Right renal cortex interstitium (tissue), 3 donors: ENCODE measurements at places on chromosomes 12 and 14.

GRCh38 chr14:68335312-68335711 is 457.6 kb downstream of the ZFP36L1 start:
- no peak for DNase-seq

DNA sequence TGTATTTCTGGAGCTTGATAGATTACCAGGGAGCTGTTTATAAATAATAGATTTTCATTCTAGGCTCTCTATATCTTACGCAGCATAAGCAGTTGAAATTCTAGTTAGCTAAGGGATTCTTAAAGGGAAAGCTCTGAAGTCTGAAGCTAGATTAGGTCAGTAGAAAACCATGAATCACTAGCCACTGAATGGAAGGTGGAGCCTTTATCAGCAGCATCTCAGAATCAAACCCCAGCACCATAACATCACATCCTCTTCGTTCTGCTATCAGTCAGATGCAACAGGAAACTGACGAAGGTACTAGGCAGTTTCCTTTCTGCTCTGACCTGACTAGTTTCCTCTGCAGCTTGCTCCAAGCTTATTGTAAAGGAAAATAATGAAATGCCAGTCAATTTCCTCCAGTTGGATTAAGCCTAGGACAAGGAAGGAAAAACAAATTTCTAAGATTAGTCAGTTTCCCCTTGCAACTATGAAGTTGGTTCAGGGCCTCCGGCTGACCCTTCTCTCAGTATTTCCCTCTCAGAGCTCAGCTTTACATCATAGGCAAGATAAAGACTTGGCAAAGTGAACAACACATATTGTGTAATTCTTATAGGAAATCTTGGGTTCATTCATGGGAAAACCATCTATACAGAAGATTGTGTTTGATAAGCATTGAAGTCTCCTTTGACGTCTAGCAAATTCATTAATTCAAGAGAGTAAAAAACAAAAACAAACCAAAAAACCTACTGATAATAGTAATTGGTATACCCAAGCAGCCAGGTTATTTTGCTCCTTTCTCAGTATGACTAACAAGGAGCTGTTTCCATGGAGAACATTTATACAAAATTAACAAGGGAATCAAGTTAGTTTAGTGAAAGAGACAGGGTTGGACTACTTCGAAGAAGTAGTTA is 43.4 kb upstream of the CFAP54 start:
- DNase-seq, result no peak

- DNase-seq, result no peak
Observed at GRCh38 chr12:44497044-44497443, 379.1 kb downstream of the NELL2 start.

GRCh38 chr14:103250874-103251273 is 83.2 kb upstream of the EIF5 start:
- no peak for DNase-seq

DNA sequence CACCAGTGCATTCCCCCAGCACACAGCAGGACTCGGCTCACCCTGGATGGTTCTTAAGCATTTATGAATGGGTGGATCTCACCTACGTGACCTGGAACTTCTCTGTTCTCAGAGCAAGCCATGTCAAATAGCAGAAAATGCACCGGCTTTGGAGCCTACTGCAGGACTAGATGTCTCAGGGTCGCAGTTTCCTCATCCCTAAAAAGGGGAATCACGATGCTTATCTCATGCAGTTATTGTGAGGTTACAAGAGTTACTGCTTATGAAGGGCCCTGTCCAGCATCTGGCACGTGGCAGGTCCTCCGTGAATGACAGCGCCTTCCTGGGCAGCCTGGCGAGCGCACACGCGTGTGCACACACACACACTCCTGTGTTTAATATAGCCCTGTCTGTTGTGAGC is 128.5 kb downstream of the ETV6 start:
- DNase-seq, result no peak

DNA sequence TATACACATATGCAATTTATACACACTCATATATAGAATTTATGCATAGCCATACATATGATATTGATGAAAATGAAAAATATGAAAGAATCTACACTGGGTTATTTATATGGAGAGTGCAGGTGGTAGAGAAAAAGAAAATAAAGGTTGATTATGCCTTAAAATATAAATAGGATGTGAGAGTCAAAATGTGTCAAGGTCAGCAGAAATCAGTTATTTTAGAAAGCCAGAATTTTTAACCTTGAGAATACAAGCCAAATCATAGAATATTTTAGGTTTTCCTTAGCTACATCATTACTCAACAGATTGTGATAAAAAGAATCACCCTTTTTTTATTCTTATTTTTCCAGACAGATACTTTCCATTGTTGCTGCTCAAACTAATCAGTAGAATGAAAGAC is 146.2 kb downstream of the SLC6A15 start:
- DNase-seq, result no peak

- no peak for DNase-seq
Observed at GRCh38 chr14:72560889-72561493, 332.9 kb downstream of the DPF3 start.

DNA sequence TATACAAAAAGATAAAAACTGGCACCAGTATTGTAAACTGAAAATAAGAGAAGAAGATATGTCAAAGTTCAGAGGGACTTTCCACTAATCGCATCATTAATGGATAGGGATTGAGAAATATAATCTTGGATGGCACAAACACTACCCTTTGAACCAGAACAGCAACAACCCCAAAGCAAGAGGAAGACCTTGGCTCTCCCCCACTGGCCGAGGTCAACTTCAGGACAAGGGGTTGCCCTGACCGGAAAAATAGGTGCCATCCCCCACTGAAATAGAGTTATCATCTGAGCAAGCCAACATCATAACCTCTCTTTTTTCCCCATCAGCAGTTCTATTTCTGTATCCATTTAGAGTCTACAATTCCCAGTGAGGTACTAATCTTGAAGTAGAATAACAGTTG is 72.4 kb upstream of the PCED1B start:
- no peak for DNase-seq

DNA sequence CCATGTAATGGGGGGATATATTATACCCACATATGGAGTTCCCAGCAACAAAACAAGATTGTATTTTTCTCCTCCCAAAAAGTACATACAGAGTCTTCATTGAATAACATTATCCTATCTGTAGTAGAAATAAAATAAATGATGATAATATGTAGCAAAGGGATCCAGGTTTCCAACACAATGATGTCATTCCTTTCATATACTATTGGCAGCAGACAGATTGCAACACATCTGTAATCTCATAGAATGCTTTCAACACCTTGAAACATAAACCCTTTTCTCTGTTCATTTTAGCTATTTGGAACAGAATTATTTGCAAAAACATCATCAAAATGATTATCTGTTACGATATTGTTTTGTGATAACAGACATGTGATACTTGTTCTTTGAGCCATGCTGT is 317.6 kb downstream of the DPF3 start:
- DNase-seq, result no peak

DNA sequence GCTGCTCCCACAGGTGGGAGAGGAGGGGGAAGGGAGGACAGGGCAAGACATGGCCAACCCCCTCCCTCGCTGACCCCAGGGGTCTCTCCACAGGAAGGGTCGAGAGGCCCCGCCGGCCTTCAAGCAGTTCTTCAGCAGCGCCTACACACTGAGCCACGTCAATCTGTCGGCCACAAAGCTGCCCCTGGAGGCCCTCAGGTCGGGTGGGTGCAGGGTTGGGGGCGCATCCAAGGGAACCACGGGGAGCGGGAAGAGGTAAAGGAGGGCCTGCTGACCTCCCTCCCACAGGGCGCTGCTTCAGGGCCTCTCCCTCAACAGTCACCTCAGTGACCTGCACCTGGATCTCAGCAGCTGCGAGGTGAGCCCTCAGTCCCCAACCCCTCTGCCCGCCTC is 6.1 kb downstream of the CARMIL3 start:
- no peak for DNase-seq

- no peak for DNase-seq
Observed at GRCh38 chr14:94041551-94042346, 15.6 kb downstream of the OTUB2 start.

GRCh38 chr14:102189874-102190273 is 50.2 kb downstream of the WDR20 start:
- no peak for DNase-seq

- no peak for DNase-seq
Observed at GRCh38 chr12:56678852-56679251, 9.2 kb downstream of the PTGES3 start.

DNA sequence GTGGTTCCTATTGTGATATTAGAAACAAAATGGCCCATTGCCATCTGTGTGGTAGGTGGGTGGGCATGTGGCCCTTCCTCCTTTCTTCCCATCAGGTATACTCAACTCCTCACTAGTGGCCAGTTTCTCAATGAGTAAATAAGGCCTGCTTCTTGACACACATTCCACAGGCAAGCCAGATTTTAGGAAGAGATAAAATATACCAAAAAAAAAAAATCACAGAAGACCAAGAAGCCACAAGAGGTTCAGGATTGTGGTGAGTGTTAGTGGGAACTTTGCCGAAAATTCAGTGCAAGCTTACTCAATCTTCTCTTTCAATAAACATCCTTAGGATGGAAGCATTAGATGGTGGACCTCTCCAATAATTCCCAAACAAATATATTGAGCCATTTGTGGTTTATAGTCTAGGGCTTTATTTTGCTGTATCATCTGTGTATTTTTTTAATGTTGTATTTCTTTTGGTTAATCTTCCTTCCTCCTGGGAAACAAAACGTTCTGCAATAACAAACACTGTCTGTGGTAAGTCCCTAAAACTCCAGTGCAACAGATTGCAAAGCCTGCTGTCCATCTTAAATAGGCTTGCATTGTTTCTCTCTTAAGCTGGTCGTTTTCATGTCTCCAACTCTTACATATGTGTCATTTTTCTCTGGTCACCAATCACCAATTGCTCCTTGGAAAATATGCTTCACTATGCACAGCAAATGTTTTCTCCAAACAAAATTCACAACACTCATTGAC is 289.9 kb upstream of the KITLG start:
- no peak for DNase-seq

- no peak for DNase-seq
Observed at GRCh38 chr12:75389061-75389460, 1.8 kb upstream of the GLIPR1L2 start.

- peak; percentile 85 for DNase-seq
Observed at GRCh38 chr12:53324779-53325510, 3.5 kb upstream of the AAAS start.

DNA sequence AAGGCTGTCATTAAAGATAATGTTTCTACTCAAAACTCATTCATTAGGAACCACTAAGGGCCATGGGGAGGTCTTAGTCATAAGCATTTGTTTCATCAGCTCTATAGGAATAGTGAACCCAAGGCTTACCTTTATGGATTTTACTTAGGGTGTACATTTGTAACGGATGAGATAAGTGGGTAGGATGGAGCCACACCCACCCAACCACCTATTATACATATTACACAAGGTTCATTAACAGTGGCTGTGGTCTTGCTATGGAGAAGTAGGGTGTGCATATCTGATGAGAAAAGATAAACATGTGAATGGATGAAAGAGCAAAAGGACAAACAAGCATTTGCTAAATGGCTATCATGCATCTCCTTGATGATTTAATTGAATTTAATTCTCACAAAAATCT is 39.6 kb upstream of the ITPR2 start:
- no peak for DNase-seq

DNA sequence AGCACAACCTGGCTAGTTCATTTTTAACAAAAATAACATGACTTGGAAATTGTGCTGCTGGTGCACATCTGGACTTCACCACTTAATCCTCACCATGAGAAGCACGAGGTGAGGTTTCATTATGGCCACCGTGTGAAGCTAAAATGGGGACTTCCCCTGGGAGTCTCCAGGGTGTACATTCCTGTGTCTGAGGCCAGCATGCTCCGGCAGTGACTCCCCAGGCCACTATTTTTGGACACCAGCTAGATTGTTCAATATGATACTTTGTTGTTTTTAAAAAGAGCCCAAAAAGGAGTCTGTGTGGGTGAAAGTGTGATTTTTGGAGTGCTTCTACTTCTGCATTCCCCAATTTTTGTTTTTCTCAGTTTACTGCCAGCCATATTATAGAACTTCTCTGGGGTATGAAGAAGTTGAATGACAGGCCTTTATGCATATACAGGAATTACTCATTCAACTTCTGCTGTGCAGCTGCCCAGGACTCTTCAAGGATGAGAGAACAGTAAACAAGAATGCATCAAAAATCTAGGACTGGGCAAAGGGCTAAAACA is 16.9 kb upstream of the AICDA start:
- DNase-seq, result no peak

DNA sequence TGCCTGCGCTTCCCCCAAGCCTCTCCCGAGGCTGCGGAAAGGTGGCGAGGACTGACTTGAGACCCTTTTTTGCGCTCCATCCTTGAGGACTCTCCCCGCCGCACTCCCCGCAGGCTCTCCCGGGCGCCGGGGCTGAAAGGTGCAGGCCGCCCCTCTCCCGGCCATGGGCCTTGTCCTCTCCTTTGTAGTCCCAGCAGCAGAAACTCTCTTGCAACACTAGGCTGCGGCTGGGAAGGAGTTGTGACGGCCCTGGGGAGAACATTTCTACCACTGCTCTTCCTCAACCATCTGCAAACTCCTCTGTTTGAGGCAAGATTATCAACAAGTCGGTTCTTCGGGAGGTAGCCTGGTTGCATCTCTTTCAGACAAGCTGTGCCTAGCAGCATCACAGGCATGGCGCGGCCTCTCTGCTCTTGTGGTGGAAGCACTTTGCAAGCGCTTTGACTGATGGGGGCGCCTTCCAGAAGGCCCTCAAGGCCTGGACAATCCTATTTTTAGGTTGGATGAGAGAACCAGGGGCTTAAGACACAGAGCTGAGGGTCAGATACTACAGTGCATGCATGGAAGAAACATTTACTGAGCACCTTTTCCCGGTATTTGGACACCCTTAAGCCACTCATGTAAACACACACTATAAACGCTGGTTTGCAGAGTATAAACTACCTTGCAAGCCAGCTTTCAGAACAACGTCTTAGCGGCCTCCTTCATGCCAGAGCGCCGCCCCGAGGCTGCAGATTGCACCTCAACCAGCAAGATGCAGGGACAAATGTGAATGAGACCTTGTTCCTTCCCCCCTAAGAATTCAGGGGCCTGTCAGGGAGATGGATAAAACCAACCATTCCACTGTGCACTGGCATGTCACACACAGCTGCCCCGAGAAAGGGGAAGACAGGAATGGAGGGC is 1.2 kb upstream of the PRIMA1 start:
- no peak for DNase-seq

DNA sequence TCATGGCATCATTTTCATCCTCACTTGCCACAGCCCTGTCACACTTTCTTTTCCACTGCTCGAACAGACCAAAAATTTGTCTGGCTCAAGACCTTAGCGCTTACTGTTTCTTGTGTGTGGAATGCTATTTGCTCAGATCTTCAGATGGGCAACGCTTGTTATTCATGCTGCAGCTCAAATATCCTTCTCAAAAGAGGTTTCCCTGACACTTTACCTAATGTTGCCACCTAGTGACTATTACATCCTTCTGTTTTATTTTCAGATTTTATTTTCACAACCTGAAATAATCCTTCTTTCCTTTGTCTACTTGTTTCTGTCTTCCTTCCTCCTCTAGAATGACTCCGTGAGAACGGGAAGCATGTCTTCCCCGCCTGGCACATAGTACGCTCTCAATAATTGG is 5.6 kb downstream of the FBXO33 start:
- no peak for DNase-seq

DNA sequence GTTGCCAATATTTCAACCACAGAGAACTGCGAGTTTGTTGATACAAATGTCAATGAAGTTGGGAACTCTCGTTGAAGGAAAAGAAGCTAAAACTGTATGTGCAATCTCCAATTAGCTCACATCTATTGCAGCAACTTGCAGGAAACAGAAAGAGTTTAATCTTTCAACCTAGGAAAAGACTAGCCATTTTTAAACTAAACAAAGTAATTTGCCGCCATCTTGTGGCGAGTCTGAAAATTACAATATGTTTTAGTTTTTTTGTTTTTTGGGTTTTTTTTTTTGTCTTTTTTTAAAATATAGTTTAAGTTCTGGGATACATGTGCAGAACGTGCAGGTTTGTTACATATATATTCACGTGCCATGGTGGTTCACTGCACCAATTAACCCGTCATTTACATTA is 131.2 kb upstream of the FOXG1 start:
- no peak for DNase-seq
